Stimulated activated CD8-positive, alpha-beta memory T cell treated with anti-CD3 and anti-CD28 coated beads, Interleukin-2, amount 100 ng/mL, for 1 hour (primary cell): ENCODE measurements at places on chromosomes 7 and 10.

DNA sequence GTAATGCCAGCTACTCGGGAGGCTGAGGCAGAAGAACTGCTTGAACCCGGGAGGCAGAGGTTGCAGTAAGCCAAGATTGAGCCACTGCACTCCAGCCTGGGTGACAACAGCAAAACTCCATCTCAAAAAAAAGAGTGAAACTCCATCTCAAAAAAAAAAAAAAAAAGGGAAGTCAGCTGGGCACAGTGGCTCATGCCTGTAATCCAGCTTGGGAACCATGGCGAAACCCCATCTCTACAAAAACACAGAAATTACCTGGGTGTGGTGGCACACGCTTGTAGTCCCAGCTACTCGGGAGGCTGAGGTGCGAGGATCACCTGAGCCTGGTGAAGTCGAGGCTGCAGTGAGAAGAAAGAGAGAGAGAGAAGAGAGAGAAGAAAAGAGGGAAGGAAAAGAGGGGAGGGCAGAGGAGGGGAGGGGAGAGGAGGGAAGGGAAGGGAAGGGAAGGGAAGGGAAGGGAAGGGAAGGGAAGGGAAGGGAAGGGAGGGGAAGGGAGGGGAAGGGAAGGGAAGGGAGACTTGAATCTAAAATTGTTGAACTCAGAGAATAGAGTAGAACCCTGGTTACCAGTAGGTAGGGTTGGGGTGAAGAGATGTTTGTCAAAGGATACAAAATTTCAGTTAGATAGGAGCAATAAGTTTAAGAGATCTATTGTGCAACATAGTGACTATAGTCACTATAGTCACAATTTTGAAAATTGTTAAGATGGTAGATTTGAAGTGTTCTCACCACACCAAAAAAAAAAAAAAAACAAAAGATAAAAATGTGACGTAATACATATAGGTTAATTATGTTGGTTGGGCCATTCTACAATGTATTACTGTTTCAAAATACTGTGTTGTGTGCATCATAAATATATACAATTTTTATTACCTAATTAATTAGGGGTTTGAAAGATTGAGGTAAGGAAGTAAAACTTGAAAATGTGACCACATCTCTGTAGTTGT, 2.5 kb downstream of the SLC16A9 start:
- no peak for DNase-seq

GRCh38 chr10:13475124-13475523, 53.7 kb downstream of the BEND7 start:
- no peak for DNase-seq

- DNase-seq = no peak
These were observed 936 bp downstream of the IGF2BP3 start for GRCh38 chr7:23469150-23469960.

GRCh38 chr10:34360984-34361383, 454.1 kb downstream of the PARD3 start:
- DNase-seq = no peak

DNA sequence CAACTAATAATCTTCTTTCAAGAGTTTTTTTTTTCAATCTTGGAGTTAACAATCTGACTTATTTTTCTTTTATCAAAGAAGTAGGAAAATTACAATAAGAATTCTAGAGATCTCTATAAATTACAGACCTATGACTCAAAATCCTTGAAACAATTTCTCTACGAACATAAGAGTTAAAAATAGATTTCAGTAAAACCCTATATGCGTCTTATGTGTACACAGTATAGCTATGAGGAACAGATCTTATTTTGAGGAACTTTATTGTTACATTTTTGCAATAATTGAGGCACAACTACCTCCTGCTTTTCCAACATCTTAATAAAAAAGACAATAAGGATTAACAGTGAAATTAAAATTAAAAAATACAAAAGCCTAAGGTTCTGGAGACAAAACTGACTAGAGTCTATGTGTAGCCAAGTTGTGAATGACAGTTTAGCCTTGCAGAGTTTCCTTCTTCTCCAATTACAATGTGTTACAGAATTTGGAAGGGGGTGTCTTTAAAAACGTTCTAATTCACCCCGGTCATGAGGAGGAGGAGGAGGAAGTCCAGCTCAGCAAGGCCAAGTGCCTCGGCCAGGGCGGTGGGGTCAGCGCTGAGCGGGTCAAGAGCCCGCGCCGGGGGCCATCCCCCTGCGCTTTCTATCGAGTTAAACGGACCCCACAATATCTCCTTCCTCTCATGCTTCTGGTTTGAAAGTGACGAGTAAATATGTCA, 40.5 kb downstream of the AMZ1 start:
- DNase-seq = no peak

DNA sequence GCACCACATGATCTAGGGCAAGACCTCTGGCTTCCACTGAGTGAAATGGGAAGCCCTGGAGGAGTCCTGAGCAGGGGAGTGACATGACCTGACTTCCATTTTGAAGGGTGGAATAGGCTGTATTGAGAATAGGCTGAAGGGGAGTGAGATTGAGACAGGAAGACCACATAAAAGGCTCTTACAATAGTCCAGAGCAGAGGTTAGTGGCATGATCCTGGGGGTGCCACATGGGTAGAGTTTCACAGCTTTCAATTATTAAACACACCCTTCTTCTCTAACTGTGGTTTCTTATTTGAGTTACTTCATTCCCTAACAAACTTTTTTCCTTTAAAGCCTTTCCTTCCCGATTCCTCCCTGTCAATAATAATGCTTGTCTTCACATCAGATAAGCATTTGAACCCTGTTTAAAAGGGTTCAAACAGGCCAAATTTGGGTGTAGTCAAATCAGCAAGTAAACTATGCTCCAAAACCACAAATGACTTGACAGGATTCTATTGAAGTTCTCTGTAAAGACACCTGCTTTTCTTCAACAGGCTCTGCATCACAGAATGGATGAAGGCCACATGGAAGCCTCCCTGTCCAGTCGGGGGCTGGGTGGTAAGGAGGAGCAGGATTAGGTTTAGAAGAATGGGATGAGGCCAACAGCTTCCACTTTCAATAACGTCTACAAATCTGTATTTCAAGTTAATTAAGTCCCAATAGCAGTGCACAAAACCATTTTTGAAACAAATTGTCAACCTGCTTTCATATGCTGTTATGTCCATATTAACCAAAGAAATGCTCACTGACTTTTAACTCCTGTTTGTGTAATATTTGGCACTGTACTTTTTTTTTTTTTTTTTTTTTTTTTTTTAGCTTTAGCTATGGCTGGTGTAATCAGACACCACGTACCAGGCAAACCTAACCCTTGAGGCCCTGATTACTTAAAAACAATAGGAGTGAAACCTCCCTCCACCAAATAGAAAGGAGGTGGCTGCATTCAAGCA, 131.9 kb downstream of the NRCAM start:
- DNase-seq = no peak

GRCh38 chr7:151689196-151689971, 169.7 kb upstream of the RHEB start:
- no peak for DNase-seq

GRCh38 chr7:77348371-77348813, 67.8 kb downstream of the GSAP start:
- DNase-seq = no peak

- no peak for DNase-seq
These were observed 32.2 kb downstream of the CALML5 start for GRCh38 chr10:5467207-5467535.

DNA sequence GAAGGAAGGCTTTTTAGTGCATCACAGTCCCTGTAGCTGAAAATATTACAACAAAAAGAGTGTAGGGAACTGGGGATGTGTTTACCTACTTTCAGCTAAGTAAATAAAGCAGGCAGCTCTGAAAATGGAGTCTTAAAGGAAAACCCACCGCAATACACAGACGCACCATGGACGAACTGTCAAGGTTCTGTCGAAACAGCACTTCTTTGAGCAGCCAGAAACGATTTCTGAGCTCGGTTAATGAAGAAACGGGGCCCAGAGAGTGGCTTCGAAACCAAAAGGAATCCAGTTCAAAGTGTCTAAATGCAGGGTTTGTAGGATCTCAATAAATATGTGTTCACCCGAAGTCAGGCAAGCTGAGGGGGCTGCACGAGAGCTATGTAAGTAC, 275.4 kb upstream of the NEBL start:
- DNase-seq = no peak

DNA sequence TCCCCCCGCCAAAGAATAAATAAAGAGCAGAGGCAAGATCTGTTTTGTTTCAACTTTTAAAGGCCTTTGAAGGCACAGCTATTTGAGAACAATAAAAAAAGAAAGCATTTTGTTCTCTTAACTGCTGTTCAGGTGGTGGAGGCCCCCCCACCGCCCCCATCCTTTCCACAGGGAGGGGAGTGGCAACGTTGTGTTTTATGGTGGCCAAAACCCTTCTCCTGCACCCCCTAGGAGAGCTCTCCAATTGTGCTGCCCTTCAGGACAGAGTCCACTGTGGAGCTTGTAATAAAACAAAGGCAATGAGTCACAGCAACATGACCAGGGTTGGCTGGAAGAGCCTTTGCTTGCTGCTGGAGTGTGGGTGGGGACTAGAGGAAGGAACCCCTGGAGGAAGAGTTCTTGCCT, 987.9 kb downstream of the KCNMA1 start:
- DNase-seq = no peak

- no peak for DNase-seq
These were observed 73.4 kb upstream of the CUX1 start for GRCh38 chr7:101743995-101744360.

DNA sequence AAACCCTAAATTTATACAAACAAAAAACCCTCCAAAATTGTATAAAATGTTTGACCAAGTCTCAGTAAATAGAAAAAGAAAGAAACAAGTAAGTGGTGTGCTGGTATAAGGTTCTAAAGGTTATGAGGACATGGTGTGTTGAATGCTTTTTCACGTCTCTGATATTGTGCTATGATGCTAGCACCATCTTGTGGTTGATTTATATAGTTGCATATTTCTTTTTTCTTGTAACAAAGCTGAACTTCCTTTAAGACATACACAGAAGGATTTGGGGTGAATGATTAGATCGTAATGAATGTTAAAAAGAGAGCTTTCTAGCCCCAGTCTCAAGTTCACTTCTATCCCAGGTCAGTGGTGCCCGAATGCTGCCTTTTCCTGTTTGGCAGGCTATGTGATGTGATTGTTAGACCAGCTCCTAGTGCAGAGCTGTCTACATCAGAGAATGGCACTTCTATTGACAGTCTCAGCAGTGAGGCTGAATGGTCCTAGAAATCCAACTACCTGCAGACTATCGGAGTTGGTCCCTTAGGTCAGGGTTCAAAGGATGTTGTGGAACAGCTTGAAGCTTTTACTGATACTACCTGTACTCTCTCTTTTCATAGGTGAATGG, 25.0 kb downstream of the VTI1A start:
- no peak for DNase-seq

GRCh38 chr10:62277971-62278370, 9.3 kb upstream of the RTKN2 start:
- DNase-seq = no peak
